ENCODE measurements at places on chromosomes 2 and 18.
A peak's percentile ranks its signal among the peaks of the same experiment; 100 is the strongest.

DNA sequence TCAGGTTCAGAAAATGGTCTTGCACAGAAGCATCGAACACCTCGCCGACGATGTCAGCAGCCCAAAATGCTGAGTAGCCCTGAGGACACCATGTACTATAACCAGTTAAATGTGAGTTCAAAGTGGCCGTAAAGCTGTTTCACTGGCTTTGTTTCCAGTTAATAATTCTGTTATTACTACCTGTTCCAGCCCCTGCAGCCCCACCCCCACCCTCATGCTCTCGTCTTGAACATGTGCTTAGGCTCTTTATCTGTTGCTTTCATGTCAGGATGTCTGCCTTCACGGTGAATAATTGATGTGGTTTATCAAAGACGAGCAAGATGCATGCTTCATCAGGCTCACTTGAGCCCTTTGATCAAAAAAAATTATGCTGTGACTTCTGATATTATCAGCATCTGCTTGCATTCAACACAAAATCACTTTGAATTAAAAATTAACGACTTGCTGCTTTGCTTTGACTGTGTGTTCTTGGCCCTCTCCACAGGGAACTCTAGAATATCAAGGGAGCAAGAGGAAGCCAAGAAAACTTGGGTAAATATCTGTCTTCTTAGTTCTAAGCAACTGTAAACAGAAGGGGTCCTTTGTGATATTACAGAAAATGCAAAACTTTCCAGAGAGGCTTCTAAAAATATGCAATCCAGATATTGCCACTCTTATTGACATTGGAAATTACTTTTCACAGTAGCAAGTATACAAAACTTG lies 63.4 kb upstream of the SP5 start:
- DNase-seq, result peak; percentile 46

DNA sequence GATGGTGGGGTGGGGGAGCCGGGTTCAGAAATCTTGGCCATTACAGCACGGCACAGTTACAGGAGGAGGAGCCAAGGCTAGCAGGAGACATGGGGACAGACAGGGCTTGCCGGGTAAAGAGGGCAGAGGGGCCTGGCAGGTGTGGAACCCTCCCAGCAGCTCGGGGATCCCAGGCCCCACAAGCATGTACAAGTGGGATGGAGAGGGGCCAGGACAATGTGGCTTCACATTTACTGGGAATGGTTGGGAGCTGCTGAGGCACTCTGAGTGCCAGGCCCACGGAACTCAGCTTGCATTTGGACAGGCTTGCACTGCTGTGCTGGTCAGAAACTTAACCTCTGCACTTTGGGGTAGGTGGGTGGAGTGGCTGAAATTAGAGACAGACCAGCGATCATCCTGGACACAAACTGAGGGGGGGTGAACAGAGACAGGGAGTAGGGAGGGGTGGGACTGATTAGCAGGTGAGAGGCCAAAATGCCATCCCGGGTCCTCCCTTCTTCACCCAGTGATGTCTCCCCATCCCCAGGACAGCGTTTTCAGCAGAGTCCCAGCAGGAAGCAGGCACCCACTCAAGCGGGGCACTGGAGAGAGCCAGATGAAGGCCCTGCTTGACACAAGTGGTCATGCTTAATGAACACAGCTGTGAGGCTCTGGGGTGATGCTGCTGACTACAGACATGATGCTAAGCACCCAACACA lies 9.6 kb downstream of the PER2 start:
- no peak for DNase-seq

DNA sequence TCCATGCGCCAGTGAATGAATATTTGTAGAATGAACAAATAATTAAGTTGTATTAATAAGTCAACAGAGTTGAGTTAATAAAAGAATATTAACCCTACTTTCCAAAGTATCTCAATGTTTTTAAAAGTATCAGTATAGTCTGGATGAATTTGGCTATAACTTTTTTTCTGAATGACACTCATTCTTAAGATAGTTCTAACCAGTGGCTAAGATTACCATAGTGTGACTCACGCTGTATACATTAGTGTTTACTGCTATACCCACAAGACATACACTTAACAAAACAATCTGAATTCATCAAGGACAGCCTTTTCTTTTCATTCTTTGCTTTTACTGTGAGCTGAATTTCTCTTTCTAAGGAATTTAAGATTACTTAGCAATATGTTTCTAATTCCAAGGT lies 77.0 kb upstream of the PDE1A start:
- no peak for DNase-seq

GRCh38 chr2:88227446-88227845 lies 57.3 kb downstream of the THNSL2 start:
- DNase-seq, result no peak

- DNase-seq, result no peak
Measured at GRCh38 chr2:43889416-43889815, 50.6 kb downstream of the ABCG8 start.

GRCh38 chr2:101848769-101849410 lies 142.9 kb upstream of the IL1R2 start:
- DNase-seq, result no peak

- no peak for DNase-seq
Measured at GRCh38 chr2:58350484-58350883, 109.4 kb upstream of the FANCL start.

- no peak for DNase-seq
Measured at GRCh38 chr18:10497206-10497749, 28.5 kb upstream of the NAPG start.

- DNase-seq, result no peak
Measured at GRCh38 chr2:105761931-105762515, 17.3 kb downstream of the NCK2 start.

GRCh38 chr18:829432-829831 lies 17.4 kb upstream of the YES1 start:
- DNase-seq, result no peak

DNA sequence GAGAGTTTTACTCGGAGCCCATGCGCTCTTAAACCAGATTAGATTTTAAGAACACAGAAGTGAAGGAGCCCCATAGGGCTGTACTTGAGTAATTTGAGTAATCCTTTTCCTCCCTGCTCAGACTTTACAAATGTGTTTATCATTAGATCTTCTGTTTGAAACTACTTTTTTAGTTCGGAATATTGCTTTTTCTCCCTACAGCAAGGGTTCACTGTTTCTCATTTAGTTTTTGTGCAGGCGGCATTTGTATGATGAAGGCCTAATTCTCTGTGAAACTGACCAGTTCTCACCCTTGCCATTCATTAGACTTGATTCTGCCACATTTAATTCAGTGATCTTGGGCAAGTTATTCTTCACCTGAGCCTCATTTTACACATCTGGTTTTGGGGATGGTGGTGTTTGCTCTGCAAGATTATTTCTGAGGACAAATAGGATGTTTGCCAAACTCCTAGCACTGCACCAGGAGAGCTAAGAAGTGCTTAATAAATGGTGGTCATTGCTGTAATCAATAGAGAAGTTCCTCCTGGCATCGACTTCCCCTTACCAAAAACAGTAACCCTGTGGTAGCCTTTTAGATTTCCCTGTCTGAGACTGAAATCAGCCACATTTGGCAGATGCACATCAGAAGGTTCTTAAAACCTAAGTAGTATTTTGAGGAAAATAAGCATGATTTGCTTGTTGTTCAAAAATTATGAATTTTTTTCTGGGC lies 2.2 kb downstream of the B3GNT2 start:
- no peak for DNase-seq

GRCh38 chr18:58878640-58879039 lies 14.0 kb downstream of the ZNF532 start:
- no peak for DNase-seq

DNA sequence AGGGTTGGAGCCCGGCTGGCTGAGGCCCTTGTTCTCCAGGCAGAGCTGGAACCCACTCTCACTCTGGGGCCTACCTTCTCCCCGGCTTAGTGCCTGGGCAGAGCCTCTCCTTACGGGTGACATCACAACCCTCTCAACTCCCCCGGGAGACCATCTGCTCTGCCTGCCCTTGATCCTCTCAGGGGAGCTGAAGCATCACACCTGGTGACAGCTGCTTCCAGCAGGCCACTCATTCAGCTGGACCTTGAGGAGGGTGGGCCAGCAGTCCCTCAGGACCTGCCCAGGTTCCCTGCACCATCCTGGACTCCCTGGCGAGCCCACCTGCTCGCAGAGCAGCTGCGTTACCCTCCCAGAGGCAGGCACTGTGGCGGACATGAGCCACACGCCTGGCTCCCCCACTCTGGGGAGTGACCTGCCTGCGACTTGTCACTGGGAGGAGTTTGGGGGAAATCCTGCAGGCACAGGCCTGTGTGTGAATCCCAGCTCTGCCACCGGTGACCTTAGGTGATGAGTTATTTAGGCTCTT lies 13.1 kb downstream of the HS6ST1 start:
- DNase-seq, result no peak

- DNase-seq, result no peak
Measured at GRCh38 chr2:159744363-159744762, 32.1 kb downstream of the MARCHF7 start.

DNA sequence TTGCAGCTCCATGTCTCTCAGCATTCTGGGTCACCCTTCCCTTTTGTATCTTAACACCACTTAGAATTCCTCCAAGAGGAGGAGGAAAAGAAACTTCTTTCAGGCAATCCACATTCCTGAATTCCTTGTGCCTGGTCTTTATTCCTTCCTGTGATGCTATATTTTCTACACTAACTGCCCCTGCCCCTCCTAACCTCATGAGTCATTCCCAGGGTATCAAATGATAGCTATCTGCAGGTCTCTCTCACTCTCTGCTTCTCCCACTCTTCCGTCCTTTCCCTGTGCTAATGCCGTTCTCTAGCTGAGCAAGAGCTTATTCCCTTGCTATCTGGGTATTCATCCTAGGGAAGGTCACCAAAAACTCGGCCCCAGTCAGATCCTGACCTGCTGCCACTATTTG lies 395.0 kb upstream of the TCF4 start:
- DNase-seq, result no peak

DNA sequence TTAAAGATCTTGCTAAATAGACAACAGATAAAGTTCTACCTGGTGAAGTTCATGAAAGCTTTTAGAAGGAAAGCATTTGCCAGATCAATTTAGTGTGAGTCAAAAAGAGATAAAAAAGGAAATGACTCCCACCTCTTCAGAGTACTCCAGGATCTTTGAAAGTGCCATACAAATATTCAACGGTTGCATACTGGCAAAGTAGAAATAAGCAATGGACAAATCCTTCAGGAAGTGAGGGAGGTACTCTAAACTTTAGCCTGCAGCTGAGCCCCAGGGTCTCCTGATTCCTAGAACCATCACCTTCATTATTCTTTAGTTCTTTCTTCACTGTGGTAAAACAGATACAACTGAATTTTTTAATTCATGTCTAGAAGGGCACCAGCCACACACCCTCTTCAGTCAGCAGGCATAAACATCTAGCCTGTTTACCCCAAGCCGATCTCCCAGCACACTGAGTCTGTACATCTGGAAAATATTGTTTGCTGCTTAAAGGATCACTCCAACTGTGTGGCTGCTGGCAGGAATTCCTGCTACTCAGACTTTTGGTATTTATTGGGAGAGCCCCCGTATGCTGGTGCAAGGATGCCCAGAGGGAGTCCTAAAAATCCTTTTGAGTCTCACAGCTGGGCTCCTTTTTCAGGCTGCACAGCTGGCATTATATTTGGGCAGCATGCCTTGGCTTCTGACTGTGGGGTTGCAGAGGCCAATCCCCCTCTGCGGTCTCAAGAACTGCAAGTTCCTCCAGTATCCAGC lies 72.3 kb upstream of the SESTD1 start:
- DNase-seq, result no peak

DNA sequence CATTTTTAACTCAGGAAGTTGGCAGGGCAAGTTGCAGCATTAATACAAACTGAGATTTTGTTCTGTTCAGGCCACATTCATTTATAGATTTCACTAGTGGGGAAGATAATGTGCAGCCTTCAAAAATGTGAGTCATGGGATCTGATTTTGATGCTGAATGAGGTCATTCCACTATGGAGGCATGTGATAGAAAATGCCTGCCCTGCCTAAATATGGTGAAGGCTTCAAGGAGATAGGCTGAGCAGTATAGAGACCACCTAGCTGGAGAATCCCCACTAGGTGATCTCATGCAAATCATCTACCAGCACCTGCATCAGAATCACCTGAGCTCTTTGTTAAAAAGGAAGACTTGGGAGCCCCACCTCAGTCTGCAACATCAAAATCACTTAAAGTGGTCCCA lies 43.7 kb downstream of the PAX3 start:
- no peak for DNase-seq

- no peak for DNase-seq
Measured at GRCh38 chr18:38198526-38198925, 632.9 kb upstream of the CELF4 start.

- DNase-seq, result no peak
Measured at GRCh38 chr2:168241208-168241607, 6.2 kb downstream of the STK39 start.
